ENCODE measurements at places on chromosomes 7 and 10. TPM values are rescaled to one million over a fixed set of nuclear protein-coding genes. Genes with fewer than 3 reads are reported as not detected.

DNAH11 gene
- total RNA-seq: 0.08 TPM

HOXA9 gene
- total RNA-seq: not detected

SLC26A4 gene
- total RNA-seq: 0.27 TPM

STARD3NL gene
- total RNA-seq: 22.9 TPM

AS3MT gene
- total RNA-seq: 14.6 TPM

PTPRZ1 gene
- total RNA-seq: 0.41 TPM

NPTX2 gene
- 3.1 TPM for total RNA-seq

RTKN2 gene
- total RNA-seq: not detected
